ENCODE measurements at places on chromosomes 13 and 19. TPM values are rescaled to one million over a fixed set of nuclear protein-coding genes. Genes with fewer than 3 reads are reported as not detected.

- no peak for DNase-seq
These were observed 787.7 kb downstream of the UQCRFS1 start for GRCh38 chr19:28425046-28425931.

The SLC25A41 gene
- total RNA-seq = 0.72 TPM

DNA sequence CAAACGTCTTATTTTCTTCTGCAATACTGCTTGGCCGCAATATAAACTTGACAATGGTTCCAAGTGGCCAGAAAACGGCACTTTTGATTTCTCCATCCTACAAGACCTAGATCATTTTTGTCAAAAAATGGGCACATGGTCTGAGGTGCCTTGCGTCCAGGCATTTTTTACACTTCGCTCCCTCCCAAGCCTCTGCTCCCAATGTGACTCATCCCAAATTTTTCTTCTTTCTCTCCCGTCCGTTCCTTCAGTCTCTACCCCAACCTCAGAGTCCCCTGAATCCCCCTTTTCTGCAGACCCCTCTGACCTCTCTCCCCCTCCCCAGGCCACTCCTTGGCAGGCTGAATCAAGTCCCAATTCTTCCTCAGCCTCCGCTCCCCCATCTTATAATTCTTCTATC is 14.3 kb upstream of the OR10H1 start:
- no peak for DNase-seq

The PALM gene
- total RNA-seq = 26.1 TPM

The IGFL2 gene
- not detected for total RNA-seq

- peak; percentile 67 for DNase-seq
These were observed 21.0 kb downstream of the ZNF114 start for GRCh38 chr19:48290771-48291488.

The IL11 gene
- 0.69 TPM for total RNA-seq

The ZFP14 gene
- 12.0 TPM for total RNA-seq

- DNase-seq = no peak
These were observed 892.9 kb downstream of the OLFM4 start for GRCh38 chr13:53921473-53921872.

GRCh38 chr19:2290441-2291184 is 8.6 kb upstream of the PEAK3 start:
- no peak for DNase-seq

The CGB2 gene
- not detected for total RNA-seq

The EDNRB gene
- total RNA-seq = 9.5 TPM

GRCh38 chr13:67107979-67108378 is 122.2 kb downstream of the PCDH9 start:
- no peak for DNase-seq

GRCh38 chr13:48579165-48579918 is 46.5 kb upstream of the RCBTB2 start:
- DNase-seq = no peak

- DNase-seq = no peak
These were observed 4.3 kb downstream of the CAB39L start for GRCh38 chr13:49439609-49440008.

- DNase-seq = no peak
These were observed 7.3 kb downstream of the LRRC8E start for GRCh38 chr19:7895565-7895964.

The UTP14C gene
- 20.1 TPM for total RNA-seq

DNA sequence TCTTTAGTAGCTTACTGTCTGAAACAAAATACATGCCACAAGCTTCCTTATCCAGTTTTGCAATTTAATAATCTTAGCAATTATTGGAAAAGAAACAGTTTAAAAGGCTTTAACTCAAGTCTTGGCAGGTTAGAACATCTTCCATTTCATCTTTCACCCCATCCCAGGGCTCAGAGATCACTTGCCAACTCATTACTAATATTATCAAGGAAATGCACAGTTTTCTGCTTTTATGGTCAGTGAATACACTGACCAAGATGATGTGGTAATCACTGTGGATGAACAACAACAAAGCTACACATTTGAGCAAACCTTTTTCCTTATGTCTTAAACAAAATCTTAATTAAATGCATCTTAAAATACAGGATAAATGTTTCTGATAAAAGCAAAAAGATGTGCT is 48.0 kb upstream of the ITM2B start:
- DNase-seq = no peak

The AMER2 gene
- total RNA-seq = not detected

The ZNF784 gene
- 13.0 TPM for total RNA-seq

- DNase-seq = no peak
These were observed 10.3 kb downstream of the ACTN4 start for GRCh38 chr19:38657633-38658222.

- DNase-seq = no peak
These were observed 346.0 kb upstream of the PCDH20 start for GRCh38 chr13:61761690-61762089.

DNA sequence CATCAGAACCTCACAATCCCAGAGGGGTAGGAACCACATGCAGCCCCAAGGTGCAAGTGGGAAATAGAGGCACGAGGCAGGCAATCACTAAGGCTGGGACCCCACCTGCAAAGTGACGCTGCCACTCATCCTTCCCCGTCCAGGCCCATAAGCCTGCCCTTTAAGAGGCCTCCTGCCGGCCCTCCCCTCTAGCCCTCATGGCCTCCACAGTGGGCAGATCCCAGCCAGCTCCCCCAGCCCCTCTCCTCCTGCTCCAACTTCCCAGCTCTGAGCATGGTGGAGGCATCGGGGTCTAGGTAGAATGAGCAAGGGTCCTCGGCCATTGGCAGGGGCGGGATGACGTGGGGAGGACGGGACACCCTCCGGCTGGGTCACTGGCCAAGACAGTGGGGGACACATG is 2.7 kb downstream of the ZSCAN18 start:
- DNase-seq = no peak

DNA sequence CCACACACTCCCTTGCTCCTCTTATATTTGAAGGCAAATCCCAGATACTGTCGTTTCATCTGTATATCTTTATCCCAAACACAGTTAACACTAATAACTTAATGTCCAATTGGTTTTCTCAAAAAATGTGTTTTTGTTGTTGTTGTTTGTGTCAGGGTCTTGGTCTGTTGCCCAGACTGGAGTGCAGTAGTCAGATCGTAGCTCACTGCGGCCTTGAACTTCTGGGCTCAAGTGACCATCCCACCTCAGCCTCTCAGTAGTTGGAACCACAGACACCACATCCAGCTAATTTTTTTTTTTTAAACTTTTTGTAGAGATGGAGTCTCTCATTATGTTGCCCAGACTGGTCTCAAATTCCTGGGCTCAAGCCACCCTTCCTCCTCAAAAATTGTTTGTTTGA is 137.7 kb downstream of the PDS5B start:
- no peak for DNase-seq

GRCh38 chr13:80072231-80072630 is 268.7 kb downstream of the SPRY2 start:
- no peak for DNase-seq

DNA sequence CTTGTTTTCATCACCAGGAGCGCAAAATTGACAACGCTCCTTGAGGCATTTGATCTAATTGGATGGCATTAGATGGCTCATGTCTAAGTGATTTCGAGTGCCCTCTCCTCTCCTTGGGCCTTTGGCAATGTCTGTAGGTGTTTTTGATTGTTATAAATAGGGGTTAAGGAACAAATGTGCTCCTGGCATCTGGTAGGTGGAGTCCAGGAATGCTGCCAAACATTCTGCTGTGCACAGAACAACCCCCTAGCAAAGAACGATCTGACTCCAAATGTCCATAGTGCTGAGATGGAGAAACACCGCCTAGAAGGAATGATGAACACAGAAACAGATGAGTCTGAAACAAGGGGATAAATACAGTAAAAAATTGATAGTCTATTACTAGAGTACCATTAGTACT is 68.0 kb upstream of the C1QTNF9B start:
- no peak for DNase-seq

DNA sequence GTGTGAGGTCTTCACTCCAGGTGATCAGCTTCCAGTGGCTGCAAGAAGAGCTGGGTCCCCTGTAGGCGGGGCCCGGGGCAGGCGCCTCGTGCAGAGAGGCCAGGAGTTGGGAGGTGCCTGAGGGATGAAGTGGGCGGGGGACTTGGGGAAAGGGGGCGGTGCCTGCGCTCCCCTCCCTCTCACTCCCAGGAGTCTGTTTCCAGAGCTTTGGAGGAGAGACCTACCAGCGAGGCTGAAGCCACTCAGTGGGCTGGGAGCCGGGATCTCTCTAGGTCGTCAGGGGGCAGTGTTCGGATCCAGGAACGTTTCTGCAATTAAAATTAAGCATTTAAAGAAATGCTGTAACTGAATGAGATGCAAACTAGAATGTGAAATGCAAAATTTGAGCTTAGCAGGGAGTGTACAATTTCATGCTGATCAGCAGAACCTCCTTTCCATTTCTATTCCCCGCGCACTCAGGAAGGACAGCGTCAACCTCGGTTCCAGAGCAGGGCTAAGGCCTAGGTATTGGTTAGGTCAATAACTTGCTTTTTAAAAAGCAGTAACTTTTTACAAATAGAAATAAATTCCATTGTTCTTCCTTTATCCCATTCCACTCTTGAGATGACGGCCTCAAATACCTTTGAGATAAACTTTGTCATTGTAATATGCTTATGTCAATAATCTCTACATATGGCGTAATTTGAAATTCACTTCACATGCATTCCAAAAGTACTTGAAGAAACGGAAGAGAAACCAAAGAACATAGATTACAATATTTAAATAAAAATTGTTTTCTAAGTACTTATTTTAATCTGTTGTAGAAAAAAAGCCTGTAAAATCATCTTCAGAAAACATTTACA is 11.6 kb downstream of the ZNF160 start:
- no peak for DNase-seq

DNA sequence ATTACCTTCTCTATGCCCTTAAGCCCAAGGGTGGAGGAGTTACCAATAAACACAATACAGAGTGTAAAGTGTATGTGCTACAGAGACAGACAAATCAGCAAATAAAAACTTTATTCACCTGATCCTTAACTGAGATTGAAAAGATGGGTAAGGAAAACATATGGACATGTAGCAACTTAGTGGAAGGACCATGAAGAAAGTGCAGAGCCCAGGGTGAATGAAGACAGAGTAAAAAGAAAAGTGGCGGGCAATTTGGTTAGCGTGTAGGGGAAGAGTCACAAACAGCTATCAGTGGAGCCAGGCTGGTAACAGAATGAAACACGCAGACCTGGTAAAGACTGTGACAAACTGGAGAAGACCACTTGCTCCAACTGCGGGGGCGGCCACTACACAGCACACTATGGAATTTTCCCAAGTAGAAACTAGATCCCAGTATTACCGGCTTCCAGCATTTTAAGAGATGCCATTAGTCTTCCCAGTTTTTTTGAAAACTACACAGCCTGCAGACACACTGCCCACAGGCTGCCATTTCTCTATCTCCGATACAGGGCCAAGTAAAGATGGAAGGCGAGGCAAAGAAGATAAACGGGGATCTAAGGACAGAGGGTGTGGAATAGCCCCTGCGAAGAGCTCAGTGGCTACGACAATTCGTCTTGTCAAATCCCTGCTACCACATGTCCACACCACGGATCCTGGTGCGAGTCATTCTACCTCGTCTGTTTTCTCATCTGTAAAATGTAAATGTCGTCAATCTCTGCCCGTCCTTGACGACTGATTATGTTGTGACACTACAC is 1.2 kb downstream of the UQCRFS1 start:
- DNase-seq = no peak

DNA sequence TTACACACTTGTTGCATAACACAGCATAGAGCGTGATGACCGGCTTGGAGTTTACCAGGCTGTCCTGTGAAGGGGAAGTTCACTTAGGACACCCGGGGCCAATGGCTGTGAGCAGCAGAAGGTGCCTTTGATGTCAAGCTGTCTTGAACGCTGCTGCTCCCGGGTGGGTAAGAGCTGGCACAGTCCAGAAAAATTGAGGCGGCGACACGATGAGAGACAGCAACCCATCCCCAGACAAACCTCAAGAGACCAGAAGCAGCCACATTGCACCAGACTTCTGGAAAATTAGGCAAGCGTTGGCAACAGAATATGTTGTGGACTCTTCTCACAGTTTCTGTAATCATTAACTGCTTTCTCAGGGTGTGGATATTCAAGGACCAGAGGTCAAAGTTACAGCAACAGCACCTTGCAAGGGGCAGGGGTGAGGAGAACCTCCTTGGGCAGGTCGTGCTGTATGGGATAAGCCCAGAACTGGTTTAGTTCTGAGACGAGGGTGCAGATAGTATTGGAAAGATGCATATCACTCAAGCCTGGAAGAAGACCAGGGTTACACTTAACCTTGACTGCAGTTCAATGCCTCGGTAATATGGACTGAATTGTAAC is 10.1 kb downstream of the NFILZ start:
- peak; percentile 39 for DNase-seq

- DNase-seq = no peak
These were observed 67.9 kb downstream of the FOXO1 start for GRCh38 chr13:40598569-40598968.

DNA sequence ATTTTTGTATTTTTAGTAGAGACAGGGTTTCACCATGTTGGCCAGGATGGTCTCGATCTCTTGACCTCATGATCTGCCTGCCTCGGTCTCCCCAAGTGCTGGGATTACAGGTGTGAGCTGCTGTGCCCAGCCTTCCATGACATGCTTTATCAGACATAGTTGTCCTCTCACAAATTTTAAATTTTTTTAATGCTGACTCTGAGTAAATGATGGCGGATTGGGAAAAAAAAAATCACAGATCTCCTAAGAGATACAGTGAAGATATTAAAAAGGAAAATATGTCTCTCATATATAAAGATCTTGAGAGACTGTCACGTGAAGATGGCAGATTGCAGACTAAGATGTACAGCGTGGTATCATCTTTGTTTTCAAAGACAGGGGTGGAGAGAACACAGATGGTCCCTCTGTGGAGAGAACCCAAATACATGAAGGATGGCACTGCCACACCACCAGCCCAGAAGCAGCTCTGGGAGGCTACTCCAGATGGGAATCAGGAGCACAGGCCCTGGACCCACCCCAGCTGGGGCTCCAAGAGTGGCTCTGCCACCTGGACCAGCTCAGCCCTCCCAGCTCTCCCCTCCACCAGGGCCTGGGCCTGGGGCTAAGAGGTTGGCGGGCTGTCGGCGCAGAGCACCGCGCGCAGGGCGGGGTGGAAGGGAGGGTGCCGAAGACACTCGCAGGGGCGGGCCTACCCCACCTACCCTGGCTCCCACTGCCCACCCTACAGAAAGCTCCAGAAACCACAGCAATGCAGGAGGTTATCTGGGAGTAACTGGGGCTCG is 20.0 kb upstream of the CCNP start:
- no peak for DNase-seq

DNA sequence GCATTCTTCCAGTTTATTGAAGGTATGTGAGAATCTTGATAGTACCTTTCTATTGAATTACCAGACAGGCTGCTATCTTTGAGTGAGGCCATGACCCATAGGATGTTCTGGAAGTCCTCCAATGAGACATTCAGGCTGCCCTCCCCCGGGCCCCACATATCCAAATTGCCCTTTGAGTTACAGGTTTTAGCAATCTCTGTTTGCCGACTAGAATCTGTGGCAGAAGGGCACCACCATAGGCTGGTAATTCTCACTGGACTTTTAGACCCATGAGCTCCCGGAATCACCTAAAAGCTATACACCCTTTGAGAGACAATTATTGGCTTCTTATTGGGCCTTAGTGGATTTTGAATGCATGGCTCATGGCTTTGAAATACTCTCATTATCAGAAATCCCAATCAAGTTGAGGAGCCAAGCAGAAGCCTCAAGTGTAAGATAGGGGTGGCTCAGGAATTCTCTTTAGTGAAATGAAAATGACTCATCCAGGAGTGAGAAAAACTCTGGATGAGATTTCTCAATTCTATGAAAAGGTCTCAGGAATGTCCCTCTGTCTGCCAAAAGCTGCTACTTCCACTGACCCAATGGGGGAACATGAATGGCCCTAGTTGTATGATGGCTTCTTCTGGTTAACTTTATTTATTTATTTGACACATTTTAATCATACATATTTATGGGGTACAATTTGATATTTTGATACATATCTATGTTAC is 172.1 kb upstream of the CSNK1A1L start:
- DNase-seq = no peak

GRCh38 chr13:50441130-50441529 is 402.4 kb downstream of the DLEU7 start:
- no peak for DNase-seq

The GAPDHS gene
- not detected for total RNA-seq

All from mucosa of gallbladder (tissue), 1 donor.